ENCODE measurements at places on chromosomes 3 and 15.

GRCh38 chr3:134312072-134312872 lies 61.6 kb upstream of the RYK start:
- DNase-seq: no peak

GRCh38 chr15:39878406-39878785 lies 41.7 kb downstream of the GPR176 start:
- DNase-seq: no peak

- peak; percentile 62 for DNase-seq
Observed at GRCh38 chr3:169769287-169770181, at the start of gene ACTRT3. Gene ACTRT3 (minus strand): TSS chr3:169769561. CDS start chr3:169769520, 41 bp downstream.

DNA sequence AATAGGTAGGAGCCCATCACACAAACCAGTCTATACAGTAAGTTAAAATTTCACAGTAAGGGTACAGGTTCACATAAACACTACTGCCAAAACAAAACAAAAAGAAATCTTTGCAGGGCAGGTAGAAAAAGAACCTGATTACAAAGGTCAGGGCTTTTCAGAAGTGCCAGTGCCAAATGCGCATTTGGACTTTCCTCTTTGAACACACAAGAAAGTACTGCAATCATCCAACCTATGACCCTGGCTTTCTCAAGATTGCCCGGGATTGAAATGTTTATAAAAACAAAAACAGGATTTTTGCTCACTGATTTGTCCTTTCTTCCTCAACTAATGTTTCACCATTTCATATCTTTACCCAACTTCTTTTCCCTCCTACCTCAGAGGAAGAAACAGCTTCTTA lies 47.4 kb downstream of the CBLB start:
- DNase-seq: no peak

DNA sequence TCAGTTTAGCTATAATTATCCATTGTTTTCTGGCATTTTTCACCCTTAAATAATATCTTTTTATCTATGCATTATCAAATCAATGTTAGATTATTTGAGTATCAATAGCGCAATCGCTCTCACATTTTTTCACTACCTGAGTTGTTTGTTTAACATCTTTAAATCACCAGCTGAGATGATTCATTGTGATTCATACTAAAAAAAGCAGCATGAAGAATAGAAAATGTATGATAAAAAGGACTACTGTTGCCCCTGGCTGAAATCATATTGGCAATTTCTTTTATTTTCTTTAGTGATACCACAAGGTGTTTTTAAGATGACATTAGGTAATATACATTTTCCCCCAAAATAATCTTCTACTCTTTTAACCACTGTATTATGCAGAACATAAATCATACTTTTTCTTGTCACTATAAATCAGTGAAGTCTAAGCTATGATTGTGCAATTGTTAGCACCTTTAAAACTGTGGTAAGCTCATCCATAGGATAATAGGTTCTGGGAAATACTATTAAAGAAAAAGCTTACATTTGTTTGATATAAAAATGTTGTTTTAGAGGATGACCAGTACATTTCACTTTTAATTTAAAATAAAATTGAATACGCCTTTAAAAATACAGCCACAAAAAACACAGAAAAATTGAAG lies 889.1 kb downstream of the NAALADL2 start:
- DNase-seq: no peak

DNA sequence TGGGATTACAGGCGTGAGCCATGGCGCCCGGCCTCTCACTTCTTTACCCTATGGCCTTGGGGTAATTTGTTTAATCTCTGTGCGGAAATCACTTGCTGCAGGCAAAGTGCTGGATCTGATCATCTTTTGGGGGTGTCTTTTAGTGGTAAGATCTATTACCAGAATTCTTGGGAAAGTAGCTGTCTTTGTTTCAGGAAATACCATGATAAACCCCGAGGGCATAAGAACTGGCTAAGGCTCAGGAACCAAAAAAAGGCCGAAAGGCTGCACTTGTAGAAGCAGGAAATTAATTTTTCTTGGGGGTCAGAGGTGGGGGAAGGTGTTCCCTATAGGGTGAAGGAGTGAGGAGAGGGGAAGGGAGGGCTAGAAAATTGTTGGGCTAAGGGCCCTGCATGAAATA lies 22.7 kb upstream of the IGF2BP2 start:
- no peak for DNase-seq
